Coronary artery (tissue), 2 donors: ENCODE measurements at places on chromosomes 12 and 14.

DNA sequence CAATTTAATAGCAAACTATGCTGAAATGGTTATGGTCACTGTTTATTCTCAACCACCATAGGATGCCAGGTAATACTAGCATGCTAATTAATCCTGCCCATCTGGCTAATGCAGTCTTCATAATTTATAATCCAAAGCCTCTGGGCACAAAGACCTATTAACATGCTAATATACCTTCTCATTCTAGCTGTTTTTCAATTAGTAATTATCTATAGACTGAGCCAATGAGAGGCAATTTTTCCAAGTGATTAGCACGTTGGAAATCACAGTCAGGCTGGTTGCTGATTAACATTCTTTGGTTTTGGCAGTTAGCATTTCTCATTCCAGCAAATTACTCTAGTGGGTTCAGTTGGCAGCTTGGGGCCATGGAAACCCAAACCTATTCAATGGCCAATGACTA, 357.2 kb downstream of the SEC23A start:
- no peak for DNase-seq

DNA sequence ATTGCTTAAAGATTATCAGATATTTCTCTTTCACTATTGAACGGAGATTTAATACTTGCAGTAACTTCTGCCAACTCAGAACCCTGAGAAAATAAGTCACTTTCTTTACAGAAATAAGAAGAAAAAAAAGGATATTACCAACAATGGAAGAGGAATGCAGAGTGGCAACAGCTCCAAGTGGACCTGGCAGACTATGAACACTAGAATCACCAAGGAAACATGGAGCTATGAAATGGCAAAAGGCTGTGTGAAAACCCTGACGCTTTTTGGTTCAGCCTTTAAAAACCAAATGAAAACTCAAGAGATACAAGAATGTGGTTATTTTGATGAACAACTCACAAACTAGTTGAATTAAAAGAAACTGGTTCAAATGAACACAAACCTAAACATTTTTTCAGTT, 17.7 kb downstream of the DTD2 start:
- no peak for DNase-seq

GRCh38 chr14:71321574-71322315, 414.5 kb downstream of the PCNX1 start:
- DNase-seq = no peak

DNA sequence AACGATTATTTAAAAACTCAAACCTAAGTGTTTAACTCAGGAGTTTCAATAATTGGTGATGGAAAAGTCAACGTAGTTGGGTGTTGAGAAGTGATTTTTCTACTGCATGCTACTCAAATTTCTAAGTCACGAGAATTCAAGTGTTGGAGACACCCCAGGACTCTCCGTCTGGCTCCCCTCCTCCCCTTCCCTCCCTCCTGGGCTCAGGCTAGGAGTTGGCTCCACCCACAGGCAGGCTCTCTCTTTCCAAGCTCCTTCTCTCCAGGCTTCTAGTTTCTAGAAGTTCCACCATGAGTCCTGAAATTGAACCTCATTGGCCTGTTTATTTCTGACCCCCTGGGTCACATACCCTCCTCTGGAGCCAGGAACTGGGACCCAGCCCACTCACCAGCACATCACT, 73.0 kb downstream of the TMEM132D start:
- DNase-seq = no peak

GRCh38 chr12:66045506-66045905, 85.0 kb downstream of the LLPH start:
- no peak for DNase-seq

DNA sequence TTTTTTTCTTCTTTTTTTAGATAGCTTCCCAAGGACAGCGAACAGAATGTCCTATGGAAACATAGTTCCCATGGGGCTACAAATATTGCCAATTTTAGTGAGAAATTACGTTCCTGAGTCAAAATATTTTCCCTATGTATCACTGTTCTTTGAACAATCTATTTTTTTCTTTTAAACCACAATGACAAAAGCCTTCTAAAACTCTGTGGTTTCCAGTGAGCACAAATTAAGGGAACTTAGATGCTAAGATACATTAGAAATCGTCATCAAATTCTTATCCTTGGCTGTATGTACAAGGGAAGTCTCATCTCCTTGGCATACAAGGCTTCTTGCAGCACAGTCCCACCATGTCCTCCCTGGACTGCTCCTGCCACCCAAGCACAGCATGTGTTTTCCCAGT, 17.9 kb downstream of the CPM start:
- no peak for DNase-seq

DNA sequence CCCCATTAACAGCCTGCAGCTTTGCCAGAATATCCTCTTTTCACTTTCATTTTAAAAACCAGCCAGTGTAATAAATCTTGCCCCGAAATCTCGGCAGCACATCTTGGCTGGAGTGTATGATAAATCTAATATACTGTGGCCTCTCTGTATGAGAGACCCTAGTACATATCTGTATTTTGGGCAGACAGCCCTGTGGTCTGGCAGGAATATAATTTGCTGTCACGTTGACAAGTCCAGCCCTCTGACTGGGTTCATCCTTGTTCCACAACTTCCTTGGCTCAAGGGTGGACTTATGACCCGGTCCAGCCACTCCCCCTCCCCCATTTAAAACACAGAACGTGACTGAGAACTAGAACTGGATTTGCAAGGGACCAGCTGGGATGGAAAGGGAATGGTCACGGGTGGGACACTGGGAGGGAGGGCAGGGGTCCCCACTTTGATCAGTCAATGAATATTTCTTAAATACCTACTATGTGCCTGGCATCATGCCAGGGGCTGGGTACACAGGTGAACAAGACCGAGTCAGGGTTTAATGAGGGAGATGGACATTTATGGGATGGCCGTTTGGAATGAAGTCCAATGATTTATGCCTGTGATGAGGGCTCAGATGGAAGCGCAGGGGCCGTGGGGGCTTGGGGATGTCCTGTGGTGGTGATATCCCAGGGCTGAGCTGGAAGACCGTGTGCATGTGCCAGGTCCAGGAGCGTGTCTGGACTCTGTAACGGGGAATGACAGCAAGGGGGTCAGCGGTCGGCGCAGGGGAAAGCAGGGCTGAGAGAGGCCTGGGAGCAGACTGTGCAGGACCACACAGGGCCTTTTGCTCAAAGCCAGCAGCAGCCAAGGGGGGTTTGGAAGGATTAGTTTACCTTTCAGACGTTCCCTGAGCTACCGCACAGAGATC, 190.5 kb downstream of the PHETA1 start:
- no peak for DNase-seq

DNA sequence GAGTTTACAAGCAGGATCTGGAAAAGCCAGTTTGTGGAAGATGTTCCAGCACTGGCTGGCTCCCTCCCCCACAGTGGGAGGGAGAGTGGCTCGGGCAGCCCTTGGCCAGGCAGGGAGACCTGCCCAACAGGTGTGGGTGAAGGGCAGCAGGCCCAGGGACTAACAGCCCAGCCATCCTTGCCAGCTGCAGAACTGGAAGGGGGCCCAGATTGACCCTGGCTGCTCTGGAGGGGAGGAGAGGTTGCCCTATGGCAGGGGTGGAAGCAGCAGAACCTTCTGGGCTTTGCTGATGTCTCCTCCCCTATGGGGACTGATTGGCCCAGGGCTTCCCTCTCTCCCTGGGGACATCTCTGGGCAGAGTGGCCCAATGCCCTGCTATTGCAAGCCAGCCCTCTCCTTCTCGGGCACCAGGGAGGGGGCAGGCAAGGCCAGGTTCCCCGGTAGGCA, 20.5 kb downstream of the IRF2BPL start:
- DNase-seq = peak; percentile 86

- no peak for DNase-seq
These were observed 32.5 kb downstream of the STX2 start for GRCh38 chr12:130806574-130806973.

GRCh38 chr14:96598332-96598928, 96.2 kb downstream of the PAPOLA start:
- no peak for DNase-seq

GRCh38 chr12:66669541-66669940, 9.3 kb downstream of the GRIP1 start:
- no peak for DNase-seq

GRCh38 chr14:61470261-61470960, 149.0 kb downstream of the PRKCH start:
- DNase-seq = no peak

DNA sequence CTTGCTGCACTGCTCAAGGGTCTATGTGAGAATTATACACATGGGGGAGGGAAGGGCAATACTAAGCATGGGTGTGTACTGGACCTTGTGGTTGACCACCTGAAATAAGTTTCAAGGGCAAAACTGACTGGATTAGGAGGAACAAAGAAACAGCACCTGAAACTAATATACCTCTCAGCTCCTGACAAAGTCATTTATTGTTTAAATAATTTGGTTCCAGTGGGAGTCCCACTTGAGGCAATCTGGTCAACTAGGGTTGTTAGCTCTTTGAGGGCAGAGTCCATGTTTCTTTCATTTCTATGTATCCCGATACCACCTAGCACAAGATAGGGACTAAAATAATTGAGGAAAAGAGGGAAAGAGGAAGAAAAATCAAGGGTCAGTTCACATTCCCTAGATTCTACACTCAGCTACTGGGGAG, 45.5 kb downstream of the STXBP6 start:
- no peak for DNase-seq

DNA sequence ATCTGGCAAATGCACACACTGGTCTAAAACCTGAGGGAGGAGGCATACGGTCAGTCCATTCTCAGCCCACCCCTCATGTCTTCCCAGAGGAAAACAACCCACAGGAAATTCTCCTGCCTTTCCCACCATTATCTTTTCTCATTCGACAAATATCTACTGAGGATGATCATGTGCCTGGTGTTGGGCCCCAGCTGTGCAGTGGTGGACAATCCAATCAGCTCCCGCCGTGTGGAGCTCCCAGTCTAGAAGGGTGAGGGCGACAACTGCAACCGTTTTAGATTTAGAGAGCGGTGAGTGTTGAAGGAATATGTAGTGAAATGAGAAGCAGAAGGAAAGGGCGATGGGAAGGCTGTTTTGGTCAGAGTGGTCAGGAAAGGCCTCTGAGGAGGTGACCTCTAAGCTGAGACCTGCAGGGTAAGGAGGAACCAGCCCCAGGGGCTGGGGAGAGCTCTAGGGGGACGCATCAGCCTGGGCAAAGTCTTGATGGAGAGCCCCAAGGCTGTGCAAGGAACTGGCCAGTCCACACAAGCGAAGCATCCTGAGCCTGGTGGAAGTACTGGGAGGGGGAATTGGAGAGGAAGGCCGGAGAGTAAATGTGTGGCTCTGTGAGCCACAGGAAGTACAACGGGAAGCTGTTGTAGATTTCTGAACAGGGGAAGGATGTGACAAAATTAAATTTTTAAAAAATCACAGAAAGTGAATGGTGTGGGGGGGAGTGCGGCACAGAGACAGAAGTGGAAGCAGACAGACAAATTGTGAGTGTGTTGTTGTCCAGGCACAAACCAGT, 192.8 kb downstream of the NTF3 start:
- no peak for DNase-seq

DNA sequence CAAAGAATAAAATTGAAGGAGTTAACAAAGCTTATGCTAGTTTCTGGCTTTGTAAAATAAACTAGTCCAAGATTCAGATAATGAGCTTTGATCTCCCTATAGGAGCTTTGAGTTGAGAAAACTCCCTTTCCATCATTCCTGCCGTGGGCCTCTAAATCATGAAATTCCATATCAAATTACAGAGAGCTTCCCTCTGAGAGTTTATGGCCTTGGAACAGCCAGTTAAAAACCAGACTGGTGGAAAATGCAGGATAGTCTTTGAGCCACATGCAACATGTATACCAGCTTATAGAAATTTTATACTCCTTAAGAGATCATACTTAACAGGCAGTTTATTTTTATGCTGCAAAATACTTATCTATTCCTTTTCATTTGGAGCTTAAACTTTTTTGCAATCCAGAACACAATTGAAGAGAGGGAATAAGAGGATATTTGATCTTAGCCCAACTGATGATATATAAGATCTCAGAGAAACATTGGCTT, 175.8 kb upstream of the ATP2B1 start:
- no peak for DNase-seq

DNA sequence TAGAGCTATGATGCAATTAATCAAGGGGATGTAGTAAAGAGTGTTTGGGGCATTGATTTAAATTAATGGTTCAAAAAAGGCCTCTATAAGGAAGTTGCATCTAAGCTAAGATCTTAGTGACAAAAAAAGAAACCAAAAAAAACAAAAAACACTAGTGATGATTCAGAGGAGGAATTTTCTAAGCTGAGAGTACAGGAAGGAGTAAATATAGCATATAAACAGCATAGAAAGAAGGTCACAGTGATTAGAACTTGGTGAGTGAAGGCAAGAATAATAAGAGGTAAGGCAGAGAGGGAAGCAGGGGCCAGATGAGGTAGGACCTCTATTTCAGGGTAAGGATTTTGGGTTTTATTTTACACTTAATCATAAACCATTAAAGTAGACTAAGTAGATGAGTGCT, 48.0 kb upstream of the PDZRN4 start:
- no peak for DNase-seq

- no peak for DNase-seq
These were observed 278.7 kb upstream of the PWP1 start for GRCh38 chr12:107406932-107407331.

GRCh38 chr14:37991027-37991426, 216.7 kb upstream of the SSTR1 start:
- DNase-seq = no peak

DNA sequence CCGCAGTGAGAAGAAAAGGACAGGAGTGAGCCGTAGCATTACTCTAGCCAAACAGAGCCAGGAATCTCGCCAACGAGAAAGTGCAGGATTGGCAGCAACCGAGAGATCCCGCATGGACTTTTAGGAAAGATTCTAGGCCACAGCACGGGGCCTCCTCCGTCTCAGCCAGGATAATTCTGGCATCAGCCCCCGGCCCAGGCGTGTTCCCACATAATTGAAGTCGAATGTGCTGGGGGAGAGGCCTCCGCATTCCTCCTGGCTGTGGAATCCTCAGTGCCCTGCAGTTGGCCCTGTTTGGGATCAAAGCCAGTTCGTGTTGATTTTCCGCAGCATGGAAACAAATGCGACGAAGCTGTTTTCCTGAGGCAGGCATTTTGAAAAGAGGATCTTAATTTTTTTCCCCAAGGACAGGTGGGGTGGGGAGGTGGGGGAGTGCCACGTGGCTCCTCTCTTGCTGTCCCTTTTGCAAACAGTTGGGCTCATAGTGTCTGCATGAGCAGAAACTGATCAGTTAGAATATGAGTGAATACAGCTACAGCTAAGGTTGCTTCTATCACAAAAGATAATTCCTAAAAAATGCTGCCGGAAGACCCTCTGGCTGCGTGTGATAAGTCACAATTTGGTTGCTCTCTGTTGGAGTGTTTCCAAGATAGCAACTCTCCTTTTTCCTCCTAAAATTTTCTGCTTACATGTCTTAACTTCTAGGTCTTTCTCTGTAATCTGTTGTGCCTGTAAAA, 37.3 kb upstream of the ATXN2 start:
- DNase-seq = peak; percentile 77
